Neural crest cell (in vitro differentiated cells): ENCODE measurements at places on chromosomes 5 and 9. TPM values are rescaled to one million over a fixed set of nuclear protein-coding genes. Genes with fewer than 3 reads are reported as not detected.

AMACR gene
- 14.3 and 16.1 TPM in 2 replicates for total RNA-seq

- DNase-seq = no peak
These were observed at the start of gene PCDHA13 for GRCh38 chr5:140881889-140882590. Gene PCDHA13 (plus strand): TSS chr5:140882124. CDS start chr5:140882269, 145 bp downstream.

- DNase-seq = no peak
These were observed 38.1 kb upstream of the GFPT2 start for GRCh38 chr5:180391276-180391675.

DNA sequence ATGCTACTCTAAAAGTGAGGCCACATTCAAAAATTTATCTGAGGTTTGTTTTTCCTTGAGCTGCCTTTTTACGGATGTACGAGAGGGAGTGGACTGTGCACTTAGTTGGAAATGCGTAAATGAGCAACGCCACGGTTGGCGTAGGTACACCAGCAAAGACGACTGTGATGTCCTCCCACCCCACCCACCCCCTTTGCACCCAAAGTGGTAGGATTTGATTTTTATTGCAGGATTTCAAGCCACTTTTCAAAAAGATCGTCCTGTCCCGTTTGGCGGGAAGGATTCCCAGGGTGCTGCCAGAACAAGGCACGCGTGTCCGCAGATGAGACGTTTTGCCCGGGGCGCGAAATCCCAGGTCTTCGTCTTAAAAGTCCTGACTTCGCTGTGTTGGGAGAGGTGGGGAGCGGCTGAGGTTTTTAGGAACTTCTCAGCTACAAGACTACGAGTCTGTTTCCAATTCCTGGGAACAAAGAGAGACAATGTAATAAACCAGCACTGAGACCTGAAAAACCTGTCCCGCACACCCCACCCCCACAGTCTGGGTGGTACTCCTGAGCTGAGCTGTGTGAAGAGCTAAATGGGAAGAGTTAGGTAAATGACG lies 1.0 kb upstream of the TLE1 start:
- DNase-seq = peak; percentile 22

GRCh38 chr9:30970812-30971211 lies 1413.6 kb upstream of the ACO1 start:
- DNase-seq = no peak

- DNase-seq = no peak
These were observed 69.5 kb upstream of the OSMR start for GRCh38 chr5:38776149-38776896.

GMCL2 gene
- total RNA-seq = not detected in 2 replicates

- no peak for DNase-seq
These were observed 26.9 kb downstream of the SLC46A2 start for GRCh38 chr9:112863746-112864145.

- DNase-seq = no peak
These were observed 54.2 kb downstream of the KIAA1958 start for GRCh38 chr9:112540800-112541199.

GRCh38 chr9:16425562-16426231 lies 444.8 kb downstream of the BNC2 start:
- DNase-seq = no peak

DNA sequence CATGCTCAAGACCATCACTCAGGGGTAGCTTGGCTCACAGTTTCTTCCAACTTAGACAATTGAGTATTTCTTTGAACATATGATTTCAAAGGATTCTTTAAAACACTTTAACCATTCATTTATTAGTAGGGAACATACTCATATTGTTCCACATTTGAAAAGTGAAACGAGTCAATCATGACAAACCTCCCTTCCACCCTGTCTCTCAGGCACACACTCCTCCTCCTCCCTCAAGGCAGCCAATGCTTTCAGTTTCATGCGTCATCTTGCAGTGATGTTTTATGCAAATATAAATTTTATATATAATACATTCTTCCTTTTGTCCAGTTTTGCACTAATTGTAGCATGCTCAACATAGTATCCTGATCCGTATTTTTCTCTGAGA lies 126.0 kb upstream of the BOD1 start:
- DNase-seq = no peak

NXNL2 gene
- not detected in 2 replicates for total RNA-seq

GRCh38 chr5:65061250-65061973 lies 292.7 kb downstream of the CWC27 start:
- DNase-seq = no peak

TIGD6 gene
- 5.1 and 5.9 TPM in 2 replicates for total RNA-seq

- no peak for DNase-seq
These were observed 30.4 kb upstream of the SYNPO start for GRCh38 chr5:150609843-150610584.
